CD4-positive, alpha-beta T cell treated with Interleukin-4 for 4 hours (primary cell): ENCODE measurements at places on chromosomes 13 and 19.

DNA sequence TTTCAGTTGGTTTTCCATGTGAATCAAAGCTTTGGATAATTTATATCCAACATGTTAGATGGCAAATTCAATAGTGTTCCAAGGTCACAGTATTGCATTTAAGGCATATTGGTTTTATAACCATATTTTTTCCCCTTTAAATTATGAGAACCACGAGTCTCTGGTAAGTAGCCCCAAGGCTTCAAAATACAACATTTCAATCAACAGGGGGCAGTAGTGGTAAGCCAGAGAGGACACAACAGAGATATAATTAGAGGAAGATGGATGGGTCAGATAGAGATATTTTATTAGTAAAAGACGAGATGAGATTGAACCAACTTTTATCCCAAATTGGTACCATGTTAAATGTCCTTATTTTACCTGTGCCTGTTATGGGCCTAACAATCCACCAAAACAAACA is 53.1 kb downstream of the KL start:
- no peak for DNase-seq

DNA sequence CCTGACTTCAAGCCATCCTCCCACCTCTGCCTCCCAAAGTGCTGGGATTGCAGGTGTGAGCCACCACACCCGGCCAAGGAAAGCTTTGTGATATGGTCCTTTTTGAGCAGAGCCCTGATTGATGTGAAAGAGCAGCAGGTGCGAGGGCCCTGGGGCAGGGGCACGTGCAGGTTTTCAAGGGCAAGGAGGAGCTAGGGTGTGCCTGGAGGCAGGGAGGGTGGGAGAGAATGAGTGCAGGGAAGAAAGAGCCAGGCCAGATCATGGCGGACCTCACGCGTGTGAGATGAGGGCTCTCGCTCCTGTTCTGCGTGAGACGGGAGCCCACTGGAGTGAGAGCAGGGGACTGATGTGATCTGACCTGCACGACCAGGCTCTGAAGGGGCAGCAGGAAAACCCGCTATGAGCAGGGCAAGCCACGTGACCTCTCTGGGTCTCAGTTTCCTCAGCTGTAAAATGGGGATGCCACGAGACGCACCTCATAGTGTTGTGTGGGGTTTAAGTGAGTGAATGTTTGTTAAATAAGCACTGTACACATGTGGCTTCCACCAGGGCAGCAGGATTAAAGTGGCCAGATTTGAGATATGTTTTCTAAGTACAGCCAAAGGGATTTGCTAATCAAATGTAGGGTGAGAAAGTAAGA is 25.8 kb downstream of the FAAP24 start:
- DNase-seq, result no peak

- peak; percentile 53 for DNase-seq
Measured at GRCh38 chr13:50387051-50387581, 371.9 kb downstream of the KCNRG start.

DNA sequence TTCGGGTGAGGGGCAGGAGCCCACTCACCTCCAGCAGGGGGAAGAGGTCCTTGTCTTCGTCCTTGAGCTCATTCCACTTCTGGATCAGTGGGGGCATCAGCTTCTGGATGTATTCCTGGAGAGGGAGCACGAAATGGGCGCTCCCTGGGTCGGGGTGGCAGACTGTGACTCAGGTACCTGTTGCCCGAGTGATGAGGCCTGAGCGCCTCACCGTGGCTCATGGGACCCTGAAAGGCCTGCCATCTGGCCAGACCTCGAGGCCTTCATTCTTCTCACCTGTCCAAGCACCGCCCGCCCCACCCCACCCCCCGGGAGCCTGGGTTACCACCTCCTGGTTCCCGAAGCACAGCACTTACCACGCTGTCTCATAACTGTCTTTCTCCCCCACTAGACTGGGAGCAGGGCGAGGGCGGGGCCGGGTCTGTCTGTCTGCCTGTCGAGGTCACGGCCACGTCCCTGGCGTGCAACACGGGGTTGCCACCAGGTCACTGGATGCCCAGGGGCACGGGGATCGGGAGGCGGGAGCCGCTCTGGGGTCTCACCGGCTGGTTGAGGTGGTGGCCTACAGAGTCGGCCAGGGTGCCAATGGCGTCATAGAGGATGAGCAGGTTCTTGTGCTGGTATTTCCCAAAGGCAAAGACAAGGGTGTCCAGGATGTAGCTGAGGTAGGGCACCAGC is 9.4 kb upstream of the FBXW9 start:
- no peak for DNase-seq

DNA sequence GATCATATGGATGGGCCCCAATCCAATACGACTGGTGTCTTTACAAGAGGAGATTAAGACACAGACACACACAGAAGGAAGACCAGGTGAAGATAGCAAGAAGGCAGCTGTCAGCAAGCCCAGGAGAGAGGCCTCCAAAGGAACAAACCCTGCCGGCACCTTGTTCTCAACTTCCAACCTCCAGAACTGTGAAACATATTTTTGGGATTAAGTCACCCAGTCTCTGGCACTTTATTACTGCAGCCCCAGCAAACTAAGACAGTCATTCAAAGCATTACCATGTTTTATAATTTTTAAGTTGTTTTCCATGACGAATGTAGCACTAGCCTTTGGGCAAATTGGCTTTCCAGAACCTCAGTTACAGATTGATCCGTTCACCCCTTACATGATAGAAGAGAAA is 11.3 kb downstream of the STARD13 start:
- DNase-seq, result no peak

DNA sequence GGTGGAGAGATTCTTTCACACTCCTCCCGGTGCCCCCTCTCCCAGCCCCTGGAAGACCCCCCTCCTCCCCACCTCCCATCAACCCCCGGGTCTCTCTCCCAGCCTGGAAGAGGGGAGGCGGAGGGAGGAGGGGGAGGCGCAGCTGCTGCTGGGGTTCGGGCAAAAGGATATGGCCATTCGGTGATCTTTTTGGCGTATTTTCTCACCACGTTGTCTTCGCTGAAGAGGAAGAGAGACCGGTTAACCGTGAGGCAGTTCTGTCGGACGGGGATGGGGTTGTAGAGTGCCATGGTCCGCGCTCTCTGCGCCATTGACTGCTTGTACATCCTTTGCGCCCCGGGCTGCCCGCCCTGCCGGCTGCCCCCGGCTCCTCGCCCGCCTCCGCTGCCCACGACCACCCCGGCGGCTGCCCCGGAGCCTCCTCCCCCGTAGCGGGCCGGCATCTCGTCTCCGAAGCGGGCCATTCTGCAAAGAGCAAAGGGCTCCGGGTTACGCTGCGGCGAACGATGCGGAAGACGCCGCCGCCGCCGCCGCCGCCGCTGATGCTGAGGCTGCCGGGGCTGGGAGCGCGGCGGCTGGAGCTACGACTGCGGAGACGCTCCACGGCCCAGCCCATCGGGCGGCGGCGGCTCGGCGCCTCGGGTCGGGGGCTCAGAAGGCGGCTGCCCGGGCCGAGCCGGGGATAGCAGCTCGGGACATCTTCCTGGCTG is 363 bp downstream of the CACNA1A start:
- no peak for DNase-seq

GRCh38 chr13:96850538-96851145 is 143.6 kb downstream of the OXGR1 start:
- DNase-seq, result no peak

DNA sequence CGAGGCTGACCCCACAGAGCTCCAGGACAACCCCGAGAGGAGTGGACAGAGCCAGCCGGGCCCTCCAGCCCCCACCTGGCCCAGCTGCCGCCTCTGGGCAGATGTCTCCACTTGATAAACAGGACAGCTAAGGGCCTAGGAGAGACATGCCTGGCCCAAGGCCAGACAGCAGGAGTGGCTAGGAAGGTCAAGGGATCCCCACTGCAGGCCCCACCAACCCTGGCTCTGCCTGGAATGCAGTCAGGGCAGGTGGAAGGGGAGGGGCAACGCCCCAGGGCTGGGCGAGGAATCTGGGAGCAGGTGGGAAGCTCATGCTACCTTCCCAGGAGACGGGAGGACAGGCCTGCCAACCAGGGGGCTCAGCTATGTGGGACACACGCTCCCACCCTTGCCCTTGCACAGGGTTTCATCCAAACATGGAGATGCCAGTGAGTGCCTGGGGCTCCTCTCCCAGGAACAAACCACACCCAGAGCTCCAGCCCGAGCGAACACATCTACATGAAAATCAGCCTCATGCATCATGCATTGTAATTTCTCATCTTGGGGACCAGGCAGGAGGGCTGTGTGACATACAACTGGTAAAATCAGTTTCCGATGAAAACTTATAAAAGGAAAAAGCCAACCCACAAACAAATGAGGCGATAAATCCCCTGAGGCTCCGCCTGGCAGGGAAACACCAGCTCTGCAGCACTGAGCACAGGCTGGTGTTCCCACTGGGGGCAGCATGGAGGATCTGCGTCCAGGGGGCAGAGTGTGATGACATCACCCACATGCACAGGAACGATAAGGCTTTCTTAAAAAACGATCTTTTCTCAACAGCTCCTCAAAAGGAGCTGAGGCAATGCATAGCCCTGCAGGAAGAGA is 25.0 kb downstream of the SH3GL1 start:
- DNase-seq, result no peak

DNA sequence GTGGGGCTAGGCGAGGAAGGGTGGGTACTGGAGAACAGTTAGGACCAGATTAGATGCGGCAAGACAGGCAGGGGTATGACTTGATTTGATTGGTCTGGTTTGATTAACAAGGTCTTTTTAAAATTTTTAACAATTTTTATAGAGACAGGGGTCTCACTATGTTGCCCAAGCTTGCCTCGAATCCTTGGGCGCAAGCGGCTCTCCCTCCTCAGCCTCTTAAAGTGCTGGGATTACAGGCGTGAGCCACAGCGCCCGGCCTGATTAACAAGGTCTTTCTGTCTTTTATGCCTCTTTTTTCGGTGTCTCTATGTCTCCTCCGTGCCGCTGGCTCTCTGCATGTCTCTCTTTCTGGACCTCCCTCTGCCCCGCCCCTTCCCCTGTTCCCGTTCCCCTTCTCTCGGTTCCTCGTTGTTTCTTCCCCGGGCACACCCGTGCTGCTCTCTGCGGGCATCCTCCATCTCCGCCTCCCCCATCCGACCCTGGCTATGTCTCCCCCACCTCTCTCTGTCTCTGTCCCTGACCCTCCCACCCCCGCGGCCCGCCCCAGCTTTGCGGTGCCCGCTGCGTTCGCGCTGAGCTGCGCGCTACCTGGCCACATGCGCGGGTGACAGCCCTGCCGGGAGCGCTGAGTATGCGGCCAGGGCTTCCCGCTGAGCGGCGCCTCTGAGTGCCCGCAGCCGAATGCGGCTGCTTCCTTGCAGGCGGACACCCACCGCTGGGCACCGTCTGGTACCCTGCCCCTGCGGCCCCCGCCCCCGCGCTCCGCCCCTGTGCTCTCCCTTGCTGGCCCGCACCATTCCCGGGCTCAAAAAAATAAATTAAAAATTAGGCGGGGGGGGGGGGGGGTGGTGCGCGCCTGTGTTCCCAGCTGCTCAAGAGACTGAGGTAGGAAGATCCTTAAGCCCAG is 8.1 kb upstream of the SDHAF1 start:
- no peak for DNase-seq
